ENCODE measurements at places on chromosomes 12 and 14. TPM values are rescaled to one million over a fixed set of nuclear protein-coding genes. Genes with fewer than 3 reads are reported as not detected.

DNA sequence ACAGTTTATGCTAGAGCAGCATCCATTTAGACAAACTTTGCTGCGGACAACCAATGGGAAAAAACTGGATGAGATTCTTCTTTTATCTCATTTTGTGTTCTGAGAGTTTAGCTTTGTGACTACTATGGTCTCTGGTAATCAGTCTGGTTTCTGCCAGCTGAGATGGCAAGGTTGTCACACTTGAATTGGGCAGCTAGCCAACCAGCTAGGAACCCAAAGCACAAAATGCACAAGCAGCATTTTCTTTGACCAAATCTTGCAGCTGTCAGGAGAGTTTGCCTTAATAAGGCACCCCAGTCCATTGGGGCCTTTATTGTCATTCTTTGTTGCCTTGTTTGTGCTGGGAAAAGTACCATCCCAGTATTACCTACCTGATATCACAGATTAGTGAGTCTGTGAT lies 34.0 kb upstream of the ETV6 start:
- no peak for DNase-seq

DNA sequence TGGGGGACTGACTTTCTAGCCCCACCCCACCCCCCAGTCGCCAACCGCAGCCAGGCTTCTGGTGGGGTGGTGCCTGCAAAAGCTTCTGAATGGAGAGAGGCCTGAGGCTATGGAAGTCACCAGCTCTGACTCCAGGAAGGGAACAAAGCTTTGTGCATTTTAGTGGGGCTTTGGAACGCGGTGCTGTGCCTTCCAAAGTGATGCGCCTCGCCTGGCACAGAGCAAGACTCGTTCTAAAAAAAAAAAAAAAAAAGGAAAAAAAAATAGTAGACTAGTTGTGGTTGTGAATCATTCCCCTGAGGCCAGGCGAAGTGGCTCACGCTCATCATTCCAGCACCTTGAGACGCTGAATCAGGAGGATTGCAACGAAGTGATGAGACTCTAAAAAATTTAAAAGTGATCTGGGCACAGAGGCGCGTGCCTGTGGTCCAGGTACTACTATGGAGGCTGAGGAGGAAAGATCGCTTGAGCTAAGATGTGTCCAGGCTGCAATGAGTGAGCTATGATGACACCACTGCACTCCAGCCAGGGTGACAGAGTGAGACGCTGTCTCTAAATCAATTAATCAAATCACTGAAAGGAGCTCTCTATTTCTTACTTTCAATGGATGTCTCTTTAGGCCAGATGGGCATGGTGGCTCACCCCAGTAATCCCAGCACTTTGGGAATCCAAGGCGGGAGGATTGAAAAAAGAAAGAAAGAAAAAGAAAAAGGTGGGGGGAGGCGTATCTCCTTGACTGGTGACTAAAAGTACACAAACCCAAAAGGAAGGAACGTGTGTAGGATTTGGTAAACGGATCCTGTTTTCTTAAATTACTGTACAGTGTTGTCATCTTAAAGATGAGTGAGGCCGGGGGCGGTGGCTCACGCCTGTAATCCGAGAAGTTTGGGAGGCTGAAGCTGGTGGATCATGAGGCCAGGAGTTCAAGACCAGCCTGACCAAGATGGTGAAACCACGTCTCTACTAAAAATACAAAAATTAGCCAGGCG lies 259.6 kb upstream of the ALG10B start:
- no peak for DNase-seq

DNA sequence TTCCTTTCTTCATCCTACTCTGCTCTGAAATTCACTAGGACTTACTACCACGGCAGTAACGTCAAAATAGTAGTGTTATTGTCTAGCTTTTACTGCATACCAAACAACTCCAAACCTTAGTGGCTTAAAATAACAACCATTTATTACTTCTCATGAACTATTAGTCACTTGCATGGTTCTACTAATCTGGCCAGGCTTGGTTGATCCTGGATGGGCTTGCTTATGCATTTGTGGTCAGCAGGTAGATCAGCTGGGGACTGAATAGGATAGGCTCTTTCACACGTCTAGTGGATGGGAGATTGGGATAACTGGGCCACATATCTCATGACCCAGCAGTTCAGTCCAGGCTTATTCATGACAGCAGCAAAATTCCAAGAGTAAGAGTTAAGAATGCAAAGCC lies 9.4 kb upstream of the SLC35F4 start:
- DNase-seq: no peak

- no peak for DNase-seq
Measured at GRCh38 chr12:120784804-120785203, 59.2 kb downstream of the ACADS start.

Gene MYF5
- not detected for total RNA-seq

DNA sequence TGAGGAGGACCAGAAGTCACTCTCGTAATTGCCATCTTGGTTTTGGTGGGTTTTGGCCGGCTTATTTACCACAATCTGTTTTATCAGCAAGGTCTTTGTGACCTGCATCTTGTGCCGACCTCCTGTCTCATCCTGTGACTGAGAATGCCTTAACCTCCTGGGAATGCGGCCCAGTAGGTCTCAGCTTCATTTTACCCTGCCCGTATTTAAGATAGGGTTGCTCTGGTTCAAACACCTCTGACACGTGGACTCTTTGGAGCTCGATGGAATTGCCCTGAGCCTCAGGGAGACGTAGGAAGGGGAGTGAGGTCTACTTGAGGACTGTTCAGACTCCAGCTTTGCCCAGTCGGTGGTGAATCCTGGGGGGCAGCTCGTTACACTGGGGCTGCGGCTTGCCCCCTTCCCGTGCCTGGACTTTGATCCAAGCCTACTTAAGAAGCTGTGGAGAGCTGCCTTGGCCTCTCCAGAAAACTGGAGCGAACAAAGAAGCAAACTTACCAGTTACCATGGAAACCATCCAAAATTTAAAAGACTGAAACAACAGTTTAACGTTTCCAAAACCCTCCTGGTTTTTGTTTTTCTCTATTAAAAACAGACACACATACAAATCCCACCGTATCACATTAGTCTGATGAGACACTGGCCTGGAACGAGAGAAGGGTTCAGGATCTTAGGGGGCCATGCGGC lies 28.0 kb downstream of the CALM1 start:
- DNase-seq: no peak

DNA sequence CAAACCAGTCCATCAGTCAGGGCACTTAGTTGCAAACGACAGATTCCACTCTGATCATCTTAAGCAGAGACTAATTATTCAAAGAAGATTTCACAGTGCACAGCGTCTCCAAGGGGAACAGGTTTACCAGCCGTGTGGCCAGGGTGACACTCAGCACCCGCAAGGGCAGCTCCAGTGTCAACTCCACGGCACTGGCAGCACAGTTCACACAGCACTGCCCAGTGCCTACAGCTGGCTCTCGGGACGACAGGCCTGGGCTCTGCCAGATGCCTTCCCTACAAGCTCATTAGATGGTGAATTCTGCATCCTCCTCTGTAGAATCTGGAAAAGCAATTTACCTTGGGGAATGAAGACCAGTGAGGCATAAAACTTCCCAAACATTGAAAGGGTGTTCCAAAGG lies 4.9 kb downstream of the OR10P1 start:
- DNase-seq: no peak

GRCh38 chr12:22536346-22536945 lies 7.9 kb downstream of the C2CD5 start:
- no peak for DNase-seq

DNA sequence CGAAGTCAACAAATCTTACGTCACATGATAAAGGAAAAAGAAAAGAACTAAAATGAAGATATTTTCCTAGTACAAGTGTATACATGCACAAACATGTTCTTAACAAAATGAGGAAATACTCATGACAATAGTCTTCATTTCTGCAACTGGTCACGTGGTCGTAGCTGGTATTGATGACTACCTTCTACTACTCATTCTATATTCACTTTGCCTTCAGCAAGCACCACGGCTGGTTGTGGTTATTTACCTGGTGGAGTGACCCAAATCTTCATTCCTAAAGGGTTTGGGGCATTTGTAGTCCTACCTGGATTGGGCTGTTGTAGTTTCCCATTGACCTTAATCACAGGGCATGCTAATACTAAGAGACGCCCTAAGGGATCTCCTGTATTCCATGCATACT lies 51.2 kb downstream of the FIGNL2 start:
- no peak for DNase-seq

GRCh38 chr12:8648576-8649205 lies 13.9 kb downstream of the MFAP5 start:
- no peak for DNase-seq
